Mucosa of gallbladder (tissue), 1 donor: ENCODE measurements at places on chromosomes 1 and 21.
A peak's percentile ranks its signal among the peaks of the same experiment; 100 is the strongest.

DNA sequence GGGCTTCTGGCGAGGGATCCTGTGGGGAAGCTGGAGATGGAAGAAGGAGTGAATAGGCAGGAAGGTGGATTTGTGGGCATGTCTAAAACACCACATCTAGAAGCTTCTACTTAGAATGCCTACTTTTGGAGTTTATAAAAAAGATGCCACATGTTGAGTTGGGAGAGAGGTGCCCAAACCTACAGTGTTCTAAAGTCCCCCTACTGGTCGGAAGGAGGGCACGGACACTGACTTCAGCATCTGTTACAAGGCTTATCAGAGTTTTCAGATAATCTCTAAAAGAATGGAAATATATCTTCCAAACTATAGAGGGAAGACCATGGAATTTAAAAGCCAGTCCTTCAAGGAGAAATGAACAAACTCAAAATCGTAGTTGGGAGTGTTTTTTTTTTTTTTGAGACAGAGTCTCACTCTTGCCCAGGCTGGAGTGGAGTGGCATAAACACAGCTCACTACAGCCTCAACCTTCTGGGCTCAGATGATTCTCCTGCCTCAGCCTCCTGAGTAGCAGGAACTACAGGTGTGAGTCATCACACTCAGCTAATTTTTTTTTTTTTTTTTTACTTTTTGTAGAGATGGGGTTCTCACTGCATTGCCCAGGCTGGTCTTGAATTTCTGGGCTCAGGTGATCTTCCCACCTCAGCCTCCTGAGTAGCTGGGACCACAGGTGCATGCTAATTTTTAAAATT is 14.8 kb downstream of the IBA57 start:
- DNase-seq, result no peak

- no peak for DNase-seq
Observed at GRCh38 chr21:16046656-16047330, 317.0 kb downstream of the USP25 start.

DNA sequence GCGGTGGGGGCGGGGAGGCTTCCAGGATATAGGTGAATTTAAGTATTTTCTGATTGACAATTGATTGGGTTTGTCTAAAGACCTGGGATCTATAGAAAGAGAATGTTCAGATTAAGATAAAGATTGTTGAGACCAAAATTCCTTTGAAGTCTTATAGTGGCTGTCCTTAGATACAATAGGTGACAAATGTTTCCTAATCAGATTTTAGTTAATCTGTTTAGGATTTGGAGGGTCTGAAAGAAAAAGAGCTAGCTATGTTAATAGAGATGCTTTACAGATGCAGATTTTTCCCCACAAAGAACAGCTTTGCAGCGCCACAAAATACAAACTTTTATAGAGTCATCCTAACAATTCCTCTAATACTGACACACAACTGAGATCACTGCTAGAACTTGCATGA is 14.6 kb upstream of the EPRS1 start:
- no peak for DNase-seq

DNA sequence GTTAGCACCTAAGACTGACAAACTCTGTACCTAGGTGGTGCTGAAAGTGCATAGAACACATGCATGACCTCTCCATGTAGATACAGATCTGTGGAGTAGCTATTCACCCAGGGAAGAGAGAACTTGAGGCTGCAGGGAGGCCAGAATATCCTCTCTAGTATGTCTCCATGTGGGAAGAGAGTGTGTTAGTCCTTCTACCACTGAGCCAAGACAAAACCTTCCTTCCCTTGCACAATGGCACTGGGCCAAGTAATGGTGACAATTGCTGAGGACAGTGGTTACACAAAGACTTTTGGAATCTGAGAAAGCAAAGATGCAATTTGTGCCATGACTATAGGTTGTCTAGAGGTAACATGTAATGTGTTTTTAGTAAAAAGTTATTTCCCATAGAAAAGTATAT is 52.3 kb downstream of the C1orf198 start:
- DNase-seq, result peak; percentile 6

- no peak for DNase-seq
Observed at GRCh38 chr21:44589094-44589493, 3.2 kb downstream of the KRTAP10-6 start.

DNA sequence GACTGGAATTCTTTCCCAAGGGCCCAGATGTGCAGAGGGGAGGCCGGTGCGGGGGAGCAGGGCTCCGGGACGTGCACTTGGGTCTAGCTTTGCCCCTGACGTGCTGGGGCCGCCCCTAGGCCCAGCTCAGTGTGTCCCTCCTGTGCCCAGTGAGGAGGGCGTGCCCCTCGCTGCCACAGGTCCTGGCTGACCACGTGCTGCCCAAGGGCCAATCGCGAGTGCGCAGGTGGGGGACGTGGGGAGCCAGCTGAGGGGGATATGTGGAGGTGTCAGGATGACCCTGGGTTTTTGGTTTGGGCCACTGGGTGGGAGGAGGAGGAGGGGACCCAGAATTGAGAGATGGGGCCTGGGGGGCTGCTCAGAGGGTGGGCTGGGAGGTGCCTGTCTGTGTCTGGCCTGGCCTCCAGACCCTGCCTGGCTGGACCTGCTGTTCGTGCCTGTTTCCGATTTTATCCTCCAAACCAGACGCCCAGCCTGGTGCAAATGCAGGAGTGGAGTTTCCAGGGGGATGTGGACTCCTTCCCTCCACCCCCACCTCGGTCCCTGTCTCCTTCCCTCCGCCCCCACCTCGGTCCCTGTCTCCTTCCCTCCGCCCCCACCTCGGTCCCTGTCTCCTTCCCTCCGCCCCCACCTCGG is 6.1 kb upstream of the RNF223 start:
- no peak for DNase-seq
